ENCODE measurements at places on chromosomes 5 and 9.

- no peak for DNase-seq
Observed at GRCh38 chr9:34203275-34203991, 24.6 kb downstream of the UBAP1 start.

GRCh38 chr9:127658428-127658827, 46.4 kb downstream of the STXBP1 start:
- DNase-seq = no peak

DNA sequence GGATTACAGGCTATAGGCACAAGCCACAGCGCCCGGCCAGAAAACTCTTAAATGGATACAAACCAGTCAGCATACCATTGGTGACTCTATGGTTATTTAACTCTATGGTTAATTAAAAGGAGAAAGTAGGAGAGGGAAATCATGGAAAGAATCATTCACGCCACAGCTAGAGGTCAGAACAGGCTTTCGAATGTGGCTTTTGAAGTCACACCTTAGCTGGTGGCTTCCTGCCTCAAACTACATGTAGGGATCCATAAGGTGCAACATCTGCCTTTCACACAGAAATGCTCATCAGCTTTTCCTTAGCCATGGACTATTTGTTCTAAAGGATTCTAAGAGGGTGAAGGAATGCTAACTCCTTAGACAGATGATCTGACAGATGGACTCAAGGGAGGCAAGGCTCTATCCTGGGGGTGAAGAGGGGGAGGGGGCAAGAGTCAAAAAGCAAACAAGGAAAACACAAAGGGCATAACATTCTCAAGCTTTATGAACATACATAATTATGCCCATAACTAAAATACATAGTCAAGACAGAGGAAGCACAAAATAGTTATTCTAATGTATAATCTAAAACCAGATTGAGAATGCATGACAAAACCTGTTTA, 130.9 kb downstream of the EFNA5 start:
- no peak for DNase-seq

GRCh38 chr5:15715967-15716366, 216.0 kb downstream of the FBXL7 start:
- no peak for DNase-seq

DNA sequence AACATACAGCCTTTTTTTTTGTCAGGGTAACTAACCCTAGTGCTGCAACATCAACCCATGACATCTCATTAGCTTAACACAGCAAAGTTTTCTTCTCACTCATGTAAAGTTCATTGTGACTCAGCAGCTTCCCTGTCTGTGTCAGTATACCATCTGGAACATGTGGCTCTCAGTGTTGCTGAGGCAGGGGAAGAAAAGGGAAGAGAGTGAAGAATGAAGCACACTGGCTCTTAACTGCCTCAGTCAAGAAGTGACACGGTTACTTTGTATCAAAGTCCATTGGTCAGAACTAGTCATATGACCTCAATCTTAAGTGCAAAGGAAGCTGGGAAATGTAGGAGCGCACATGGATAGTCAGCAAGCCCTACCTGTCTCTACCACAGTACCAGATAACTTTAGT, 185.0 kb upstream of the ELL2 start:
- no peak for DNase-seq

DNA sequence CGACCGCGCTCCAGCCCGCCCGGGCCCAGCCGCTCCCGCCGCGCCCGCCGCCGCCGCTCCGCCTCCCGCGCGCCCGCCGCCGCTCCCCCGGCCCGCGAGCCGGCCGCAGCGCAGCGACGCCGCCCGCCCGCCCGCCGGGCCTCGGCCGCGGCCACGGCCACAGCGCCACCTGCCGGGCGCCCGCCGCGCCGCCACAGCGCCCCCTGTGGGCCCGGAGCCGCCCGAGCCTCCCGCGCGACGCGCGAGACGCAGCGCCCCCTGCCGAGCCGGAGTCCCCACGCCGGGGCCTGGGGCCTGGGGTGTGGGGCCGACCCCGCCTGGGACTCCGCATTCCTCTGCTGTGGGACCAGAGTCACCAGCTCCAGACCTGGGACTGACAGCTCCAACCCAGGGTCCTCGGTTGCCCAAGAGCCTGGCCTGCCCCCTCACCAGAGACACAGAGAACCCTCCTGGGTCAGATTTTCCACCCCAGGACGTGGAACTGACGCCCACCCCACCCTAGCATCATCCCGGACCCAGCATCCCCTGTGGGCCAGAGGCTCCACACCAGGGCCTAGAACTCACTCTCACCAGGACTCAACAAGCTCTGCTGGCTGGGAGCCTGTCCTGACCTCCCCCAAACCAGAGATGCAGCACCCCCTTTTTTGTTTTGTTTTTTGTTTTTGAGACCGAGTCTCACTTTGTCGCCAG, at the start of gene RAPGEF1:
Gene RAPGEF1 (minus strand): TSS at position 118 of the 690 bp plus-strand sequence. CDS start 246 bp downstream, outside the sequence.
- DNase-seq = peak; percentile 77

GRCh38 chr9:4214486-4214885, 85.4 kb downstream of the GLIS3 start:
- DNase-seq = no peak

GRCh38 chr9:18074041-18074440, 399.9 kb upstream of the ADAMTSL1 start:
- DNase-seq = no peak

GRCh38 chr5:151820903-151821302, 49.1 kb downstream of the G3BP1 start:
- no peak for DNase-seq

GRCh38 chr5:89191374-89191773, 308.4 kb upstream of the MEF2C start:
- no peak for DNase-seq

DNA sequence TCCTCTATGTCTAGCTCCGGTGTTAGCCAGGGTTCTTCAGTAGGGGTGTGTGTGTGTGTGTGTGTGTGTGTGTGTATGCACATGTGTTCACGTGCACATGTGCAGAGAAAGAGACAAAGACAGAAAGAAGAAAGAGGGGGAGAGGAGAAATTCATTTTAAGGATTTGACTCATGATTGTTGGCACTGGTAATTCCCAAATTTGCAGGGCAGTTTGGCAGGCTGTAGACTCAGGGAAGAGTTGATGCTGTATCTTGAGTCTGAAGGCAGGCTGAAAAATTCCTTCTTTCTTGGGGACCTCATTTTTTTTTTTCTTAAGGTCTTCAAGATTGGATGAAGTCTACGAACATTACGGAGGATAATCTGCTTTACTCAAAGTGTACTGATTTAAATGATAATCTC, 335.7 kb downstream of the NSG2 start:
- no peak for DNase-seq
